ENCODE measurements at places on chromosomes 7 and 10.

DNA sequence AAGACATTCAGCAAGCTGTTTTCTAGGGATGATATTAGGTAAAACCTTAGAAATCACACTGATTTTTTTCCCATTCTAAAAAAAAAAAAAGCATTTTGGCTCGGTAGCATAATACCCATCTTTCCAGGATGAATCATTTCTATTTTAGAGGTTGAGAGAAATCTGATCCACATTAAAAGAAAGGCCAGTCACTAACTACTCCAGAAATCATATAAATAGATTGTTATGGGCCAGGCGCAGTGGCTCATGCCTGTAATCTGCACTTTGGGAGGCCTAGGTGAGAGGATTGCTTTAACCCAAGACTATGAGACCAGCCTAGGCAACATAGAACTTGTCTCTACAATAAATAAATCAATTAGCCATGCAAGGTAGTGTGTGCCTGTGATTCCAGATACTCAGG, 164.3 kb downstream of the BAMBI start:
- no peak for DNase-seq

GRCh38 chr10:43094085-43094484, 17.2 kb downstream of the RET start:
- no peak for DNase-seq

- no peak for DNase-seq
Measured at GRCh38 chr10:68489919-68490318, 18.1 kb upstream of the DNA2 start.

GRCh38 chr7:128665057-128665456, 7.0 kb upstream of the GARIN1A start:
- DNase-seq = no peak

DNA sequence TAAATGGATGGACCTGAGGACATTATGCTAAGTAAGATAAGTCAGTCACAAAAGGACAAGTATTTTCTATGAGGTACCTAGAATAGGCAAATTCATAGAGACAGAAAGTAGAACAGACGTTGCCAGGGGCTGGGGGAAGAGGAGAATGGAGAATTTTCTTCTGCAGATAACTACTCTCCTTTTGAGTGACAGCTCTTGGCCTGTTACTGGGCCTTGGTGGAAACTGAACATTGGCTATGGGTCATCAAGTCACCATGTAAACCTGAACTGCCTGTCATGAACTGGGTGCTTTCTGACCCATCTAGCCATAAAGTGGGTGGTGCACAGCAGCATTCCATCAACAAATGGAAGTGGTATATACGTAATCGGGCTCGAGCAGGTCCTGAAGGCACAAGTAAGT, 29.3 kb upstream of the NFE2L3 start:
- DNase-seq = no peak

DNA sequence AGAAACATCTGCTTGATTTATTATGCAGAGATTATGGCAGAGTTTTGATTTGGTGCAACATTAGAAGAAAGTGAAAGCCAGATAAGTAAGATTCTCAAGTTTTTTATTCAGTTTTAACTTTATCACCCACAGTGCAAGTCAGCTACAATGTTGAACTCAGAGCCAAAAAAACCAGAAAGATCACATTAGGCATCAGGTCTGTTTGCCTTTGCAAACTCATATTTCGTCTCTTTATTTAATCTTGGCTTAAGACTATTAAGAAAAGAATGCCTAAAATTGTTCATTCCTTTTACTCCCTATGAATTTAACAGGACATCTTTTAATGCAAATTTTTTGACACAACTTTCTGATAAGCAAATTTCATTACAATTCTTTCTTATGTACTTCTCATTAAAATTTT, 76.0 kb upstream of the TMEM26 start:
- DNase-seq = no peak

DNA sequence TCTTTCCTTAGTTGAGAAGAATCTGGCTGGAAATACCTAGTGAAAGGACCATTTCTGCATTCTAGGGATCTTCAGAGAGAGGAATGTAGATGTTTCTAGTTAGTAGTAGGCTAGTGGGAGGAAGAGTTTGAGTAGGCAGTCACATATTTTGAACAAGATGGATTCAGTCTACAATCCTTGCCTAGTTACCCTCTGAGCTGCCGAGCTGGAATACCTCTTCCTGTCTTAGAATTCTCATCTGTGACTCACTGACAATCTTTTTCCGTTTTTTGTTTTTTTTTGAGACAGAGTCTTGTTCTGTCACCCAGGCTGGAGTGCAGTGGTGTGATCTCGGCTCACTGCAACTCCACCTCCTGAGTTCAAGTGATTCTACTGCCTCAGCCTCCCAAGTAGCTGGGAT, 30.7 kb upstream of the PLPP4 start:
- DNase-seq = no peak

- no peak for DNase-seq
Measured at GRCh38 chr7:31970501-31970900, 99.7 kb downstream of the PDE1C start.

DNA sequence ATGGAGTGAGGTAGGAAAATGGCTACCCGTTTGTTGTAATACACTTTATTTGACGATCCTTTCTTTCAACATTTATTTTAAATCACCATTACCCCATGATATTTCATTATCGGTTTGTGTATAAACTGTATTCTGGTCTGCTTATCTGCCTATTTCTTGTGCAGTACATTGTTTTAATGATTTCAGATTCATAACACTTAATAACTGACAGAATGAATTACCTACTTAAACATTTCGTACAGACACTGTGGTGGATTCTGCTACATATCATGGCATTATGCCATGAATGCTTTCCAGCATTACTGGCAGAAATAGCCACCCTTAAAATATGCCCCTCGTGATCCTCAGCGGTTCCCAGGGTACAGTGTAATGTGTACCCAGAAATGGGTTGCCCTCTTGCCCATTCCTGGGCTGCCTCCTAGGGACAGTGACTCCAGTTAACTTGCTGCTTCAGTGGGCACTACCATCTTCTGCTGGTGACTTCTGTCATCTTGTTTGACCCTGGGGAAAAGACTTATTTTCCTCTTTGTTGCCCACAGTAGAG, 74.5 kb downstream of the C1GALT1 start:
- no peak for DNase-seq

GRCh38 chr7:79185605-79186004, 267.9 kb downstream of the MAGI2 start:
- DNase-seq = no peak
